T-helper 1 cell (primary cell): ENCODE measurements at places on chromosomes 4 and X.
A peak's percentile ranks its signal among the peaks of the same experiment; 100 is the strongest.

- no peak for DNase-seq
Measured at GRCh38 chrX:97797076-97797475, 913.4 kb downstream of the RPA4 start.

DNA sequence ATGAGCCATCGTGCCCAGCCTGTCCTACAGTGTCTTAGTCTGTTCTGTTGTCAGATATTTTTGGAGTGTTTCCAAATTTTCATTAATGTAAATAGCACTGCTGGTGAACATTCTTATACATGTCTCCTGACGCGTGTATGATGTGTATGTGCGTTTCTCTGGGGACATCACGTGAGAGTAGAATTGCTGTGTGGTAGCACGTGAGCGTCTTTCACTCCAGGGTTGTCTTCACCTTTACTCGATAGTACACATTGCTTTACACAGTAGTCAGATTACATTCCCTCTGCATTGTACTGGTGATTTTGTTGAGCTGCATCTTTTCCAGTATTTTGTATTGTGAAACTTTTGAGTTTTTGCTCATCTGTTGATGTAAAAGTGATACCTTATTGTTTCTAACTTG is 60.0 kb downstream of the ARHGAP10 start:
- no peak for DNase-seq

- no peak for DNase-seq
Measured at GRCh38 chrX:56798866-56799758, 70.1 kb downstream of the NBDY start.

DNA sequence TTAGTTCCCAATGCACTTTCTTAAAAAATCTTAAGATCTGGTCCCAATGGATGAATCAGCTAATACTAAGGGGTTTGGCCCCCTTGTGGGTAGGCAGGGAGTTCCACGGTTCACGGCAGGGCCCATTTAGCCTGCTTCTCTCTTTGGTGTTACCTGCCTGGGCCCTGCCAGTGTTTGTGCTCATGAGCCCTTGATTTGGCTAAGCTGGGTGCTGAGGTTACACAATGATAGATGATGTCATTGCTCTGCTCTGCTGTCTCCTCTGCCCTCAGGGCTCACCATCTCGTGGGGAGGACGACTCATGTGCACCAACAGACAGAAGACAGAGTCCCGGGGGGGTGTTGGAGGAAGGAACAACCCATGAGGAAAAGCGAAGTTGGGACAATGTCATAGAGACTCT is 24.4 kb downstream of the RTL5 start:
- no peak for DNase-seq

GRCh38 chr4:89398146-89398545 is 90.5 kb upstream of the GPRIN3 start:
- no peak for DNase-seq

DNA sequence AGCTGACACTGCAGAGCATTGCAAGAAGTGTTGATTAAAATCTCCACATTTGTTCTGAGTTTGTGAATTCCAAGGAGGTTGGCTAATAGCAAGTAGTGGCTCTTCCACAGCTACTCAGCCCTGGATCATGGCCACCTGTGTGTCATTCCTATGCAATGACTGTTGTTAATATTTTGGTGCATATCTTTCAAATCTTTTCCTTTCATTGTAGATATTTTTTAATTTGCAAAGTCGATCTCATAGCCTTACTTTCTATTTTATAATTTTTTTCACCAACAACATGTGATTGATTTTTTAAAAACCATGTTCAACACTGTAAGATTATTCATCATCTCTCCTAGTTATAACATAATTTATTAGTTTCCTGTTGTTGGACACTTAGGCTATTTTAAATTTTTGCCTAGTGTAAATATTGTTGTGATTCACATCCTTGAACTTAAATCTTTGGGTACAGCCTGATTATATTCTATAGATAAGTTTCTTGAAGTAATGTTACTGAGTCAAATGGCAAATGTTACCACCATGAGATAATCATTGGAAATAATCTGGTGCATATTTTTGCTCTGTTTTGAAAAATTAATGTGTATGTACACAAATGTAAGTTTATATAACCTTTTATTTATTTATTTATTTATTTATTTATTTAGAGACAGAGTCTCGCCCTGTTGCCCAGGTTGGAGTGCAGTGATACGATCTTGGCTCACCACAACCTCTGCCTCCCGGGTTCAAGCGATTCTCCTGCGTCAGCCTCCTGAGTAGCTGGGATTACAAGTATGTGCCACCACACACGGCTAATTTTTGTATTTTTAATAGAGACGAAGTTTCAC is 17.1 kb upstream of the ARHGAP10 start:
- DNase-seq: no peak

DNA sequence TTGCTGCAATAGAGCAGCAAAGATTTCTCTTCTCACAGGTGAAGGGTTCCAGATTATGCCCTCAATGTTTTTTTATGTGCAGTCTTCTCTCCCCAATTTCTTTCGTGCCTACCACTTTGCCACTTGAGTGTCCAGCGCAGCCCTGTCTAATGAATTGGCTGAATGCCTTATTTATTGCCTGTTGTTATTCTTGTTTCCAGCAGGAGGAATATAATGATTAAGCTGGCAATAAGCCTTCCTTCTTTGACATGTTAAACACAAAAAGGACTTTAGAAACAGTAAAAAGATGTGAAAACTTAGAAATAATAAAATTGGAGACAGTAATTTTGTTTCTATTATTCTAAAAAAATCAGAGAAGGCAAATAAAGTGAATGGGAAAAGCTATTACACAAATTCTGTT is 34.6 kb upstream of the FRAS1 start:
- DNase-seq: no peak

GRCh38 chr4:820230-821172 is 5.4 kb downstream of the CPLX1 start:
- no peak for DNase-seq

GRCh38 chrX:134634691-134635090 is 23.6 kb downstream of the PLAC1 start:
- DNase-seq: peak; percentile 48

GRCh38 chrX:29724316-29724715 is 491.0 kb upstream of the MAGEB2 start:
- no peak for DNase-seq

DNA sequence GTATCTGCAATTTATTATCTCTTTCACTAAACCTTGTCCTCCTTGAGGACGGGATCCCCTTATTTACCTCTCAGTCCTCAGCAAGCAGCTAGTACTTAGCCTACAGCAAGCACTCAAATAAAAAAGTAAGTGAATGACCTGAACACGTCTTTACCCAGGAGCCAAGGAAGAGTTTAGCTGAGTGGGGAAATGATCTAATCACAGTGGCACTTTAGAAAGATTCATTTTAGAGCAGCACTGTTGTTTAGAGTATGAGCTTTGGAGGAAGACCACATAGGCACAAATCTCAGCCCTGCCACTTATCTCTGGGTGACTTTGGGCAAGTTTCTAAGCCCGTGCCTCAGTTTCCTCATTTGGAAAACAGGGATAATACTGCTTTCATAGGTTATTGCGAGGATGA is 2.7 kb downstream of the FAM120C start:
- DNase-seq: no peak

DNA sequence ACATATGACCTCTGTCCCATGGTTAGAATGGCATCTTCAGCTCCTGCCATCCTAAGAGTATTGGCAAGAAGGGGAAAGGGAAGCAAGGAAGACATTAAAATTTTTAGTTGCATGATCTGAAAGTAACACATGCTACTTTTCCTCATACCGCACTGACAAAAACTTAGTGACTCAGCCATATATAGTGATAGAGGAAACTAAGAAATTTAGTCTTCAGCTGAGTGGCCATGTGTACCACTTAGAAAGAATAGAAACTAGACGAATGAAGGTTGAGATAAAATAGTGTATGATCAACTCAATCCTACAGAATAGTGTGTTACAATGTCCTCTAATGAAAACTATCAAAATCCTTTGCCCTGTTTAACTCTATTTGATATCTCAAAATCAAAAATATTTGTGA is 164.1 kb downstream of the PPP3CA start:
- DNase-seq: no peak

DNA sequence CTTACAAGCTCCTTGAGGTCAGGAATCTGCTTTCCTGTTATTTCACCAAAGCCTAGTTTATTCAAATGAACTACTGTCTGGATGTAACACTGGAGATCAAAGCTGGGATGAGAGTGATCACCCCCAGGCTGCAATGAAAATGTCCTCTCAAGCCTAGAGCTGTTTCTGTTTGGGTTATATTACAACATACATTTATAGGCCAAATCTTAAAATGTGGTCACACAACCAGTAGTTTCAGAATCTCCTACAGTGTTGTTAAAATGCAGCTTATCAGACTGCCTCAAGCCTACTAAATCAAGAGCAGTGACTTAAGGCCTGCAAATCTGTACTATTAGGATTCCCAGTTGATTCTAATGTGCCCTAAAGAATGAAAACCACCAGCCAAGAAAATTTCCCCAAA is 207.5 kb downstream of the PAPSS1 start:
- no peak for DNase-seq

- no peak for DNase-seq
Measured at GRCh38 chr4:147704846-147705245, 20.9 kb upstream of the PRMT9 start.

- no peak for DNase-seq
Measured at GRCh38 chr4:17773135-17773698, 8.2 kb downstream of the FAM184B start.

DNA sequence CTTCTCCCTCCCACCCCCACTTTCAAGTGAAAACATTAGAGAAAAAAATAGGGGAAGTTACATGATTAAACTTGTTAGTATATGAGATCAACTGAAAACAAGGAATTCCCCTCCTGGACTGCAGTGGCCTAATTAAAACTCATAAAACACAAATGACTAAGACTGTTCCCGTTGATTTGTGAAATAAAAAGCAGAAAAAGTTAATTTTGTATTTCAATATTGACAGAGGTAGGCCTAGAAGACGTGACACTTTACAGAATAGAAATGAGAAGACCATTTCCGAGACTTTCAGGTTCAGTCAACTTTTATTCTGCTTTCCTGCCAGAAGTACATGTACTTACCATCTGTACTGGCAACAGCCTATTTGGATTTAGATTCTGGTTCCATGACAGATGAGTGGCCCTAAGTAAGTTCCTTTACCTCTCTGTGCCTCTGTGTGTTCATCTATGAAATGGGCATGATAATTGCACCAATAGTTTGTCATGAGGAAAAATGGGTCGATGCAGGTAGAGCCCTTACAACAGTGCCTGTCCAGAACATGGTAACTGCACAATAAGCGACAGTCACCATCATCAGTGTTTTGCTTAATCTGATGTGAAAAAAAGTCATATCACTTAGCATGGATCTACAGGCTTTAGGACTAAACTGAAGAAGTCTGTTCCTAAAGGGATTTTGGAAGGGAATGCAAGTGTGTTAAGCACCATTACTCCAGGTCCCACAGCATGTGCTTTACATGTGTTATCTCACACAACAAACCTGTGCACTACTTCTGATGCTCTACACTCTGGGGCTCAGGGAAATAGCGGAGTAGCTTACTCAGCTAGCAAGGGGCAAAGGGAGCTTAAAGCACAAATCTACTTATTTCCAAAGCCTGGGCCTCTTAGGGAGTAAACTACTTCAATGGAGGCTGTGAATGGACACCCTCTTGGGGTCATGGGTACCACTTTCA is 562.3 kb upstream of the DIPK2B start:
- DNase-seq: no peak

DNA sequence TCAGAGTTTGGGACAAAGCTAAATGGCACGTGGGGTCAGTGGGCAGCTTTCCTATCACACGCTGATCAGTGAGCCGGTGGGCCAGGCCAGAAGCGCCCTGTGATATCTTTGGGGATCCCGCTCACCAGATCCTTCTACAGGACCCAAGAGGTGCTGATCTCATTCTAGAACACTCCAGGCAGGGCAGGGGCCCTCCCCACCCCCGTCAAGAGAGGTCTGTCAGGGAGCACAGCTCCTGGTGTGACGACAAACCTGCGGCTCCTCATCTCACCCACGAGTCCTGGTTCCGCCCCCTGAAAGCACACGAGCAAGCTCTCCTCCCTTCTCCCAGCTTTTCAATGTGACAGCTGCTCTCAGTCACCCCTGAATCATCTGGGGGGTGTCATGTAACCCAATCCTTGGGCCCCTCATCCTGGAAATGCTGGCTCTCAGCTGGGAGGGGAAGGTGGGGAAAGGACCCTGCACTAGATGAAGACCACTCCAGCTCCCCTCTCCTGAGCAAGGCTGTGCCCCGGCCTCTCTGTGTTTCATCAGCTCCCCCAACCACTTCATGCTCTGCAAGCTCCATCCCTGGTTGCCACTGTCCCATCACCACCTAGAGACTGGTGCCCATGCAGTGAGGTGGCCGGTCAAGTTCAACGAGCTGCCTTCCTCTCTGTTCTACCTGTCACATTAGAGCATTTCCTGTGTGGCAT is 4.6 kb downstream of the HCFC1 start:
- no peak for DNase-seq

DNA sequence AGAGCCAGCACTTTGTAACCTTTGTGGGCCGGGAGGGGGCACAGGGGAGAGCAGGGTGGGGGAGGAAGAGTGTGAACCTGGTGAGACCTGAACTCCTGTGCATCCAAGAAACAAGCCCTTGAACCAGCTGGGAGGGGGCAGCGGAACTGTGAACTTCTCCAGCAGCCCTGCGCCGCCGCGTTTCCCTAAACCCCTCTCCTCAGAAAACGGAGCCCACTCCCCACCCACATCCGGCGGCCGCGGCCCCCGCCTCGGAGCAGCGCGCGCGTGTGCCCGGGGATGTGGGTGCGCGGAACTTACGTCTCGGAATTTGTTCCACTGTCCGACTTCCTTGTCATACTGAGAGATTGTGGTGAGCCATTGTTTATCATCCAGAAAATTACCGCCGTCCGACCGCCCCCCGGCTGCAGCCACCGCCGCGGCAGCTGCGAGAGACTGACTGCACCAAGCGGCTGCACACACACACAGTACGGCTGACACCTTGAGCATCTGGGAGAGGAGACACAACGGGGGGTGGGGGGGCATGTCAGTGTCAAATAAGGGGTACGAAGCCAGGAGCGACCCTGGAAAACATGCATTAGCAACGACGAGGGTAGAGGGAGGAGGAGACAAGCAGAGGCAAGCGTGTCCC is 494 bp downstream of the SPOCK3 start:
- no peak for DNase-seq

- DNase-seq: no peak
Measured at GRCh38 chr4:56681853-56682525, 893 bp upstream of the HOPX start.

- no peak for DNase-seq
Measured at GRCh38 chr4:176874721-176875445, 82.2 kb upstream of the VEGFC start.

DNA sequence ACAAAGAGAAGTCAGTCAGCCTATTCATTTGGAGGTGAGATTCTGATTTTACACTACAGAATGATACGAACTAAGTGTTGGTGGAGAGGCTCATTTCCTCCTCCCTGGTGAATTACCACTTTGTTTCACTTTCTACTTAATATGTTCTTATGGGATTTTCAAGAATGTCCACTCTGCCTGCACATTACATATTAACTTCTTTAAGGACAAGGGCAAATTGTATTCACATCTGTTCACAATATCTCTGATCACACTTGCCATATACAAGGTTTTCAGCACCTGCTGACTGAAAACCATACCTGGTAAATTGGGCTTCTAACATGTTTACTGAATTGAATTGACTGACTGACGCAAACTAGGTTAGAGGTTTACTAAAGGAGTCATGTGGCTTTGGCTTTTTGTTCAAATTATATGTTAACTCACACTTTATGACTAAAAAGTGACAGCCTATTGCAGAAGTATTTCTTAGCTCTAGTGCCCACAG is 188.4 kb upstream of the MBNL3 start:
- DNase-seq: no peak

- DNase-seq: no peak
Measured at GRCh38 chr4:15682242-15683142, 865 bp downstream of the FAM200B start.
